Activated T-helper 1 cell treated with anti-CD3 and anti-CD28 coated beads, Interleukin-2, amount 50 U/mL, for 16 hours (primary cell): ENCODE measurements at places on chromosomes 11 and 22.

GRCh38 chr11:83037877-83038276 lies 33.8 kb downstream of the RAB30 start:
- no peak for DNase-seq

DNA sequence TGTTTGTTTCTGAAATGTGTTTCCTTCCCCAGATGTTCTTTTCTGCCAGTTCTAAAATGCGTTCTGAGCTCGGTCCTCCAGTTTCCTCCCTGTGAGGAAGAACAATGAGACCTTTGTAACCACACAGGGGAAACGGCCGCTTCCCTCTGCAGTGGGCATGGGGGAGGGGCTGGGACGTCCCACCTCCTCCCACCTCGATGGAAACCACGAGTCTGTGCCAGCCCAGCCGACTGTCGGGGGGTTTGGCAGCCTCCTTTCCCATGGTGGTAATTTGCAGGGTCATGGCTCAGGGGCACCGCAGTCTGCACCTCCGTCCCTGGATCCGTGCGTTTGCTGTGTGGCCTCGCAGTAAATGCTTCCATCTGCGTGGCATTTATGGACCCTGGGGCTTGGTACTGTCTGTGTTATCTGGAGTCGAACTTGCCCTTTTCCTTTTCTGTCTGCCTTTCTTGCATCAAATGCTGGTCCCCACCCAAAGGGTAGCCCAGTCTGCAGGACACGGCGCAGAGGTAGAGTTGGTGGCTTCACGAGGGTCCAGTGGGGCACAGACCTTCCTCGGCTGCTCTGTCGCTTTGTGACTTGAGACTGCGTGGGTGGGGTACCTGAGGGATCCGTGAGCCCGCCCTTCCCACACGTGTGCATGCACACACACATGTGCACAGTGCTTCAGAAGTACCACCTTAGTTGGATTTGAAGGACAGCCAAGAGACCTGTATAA lies 16.1 kb downstream of the LRP5 start:
- DNase-seq: no peak

DNA sequence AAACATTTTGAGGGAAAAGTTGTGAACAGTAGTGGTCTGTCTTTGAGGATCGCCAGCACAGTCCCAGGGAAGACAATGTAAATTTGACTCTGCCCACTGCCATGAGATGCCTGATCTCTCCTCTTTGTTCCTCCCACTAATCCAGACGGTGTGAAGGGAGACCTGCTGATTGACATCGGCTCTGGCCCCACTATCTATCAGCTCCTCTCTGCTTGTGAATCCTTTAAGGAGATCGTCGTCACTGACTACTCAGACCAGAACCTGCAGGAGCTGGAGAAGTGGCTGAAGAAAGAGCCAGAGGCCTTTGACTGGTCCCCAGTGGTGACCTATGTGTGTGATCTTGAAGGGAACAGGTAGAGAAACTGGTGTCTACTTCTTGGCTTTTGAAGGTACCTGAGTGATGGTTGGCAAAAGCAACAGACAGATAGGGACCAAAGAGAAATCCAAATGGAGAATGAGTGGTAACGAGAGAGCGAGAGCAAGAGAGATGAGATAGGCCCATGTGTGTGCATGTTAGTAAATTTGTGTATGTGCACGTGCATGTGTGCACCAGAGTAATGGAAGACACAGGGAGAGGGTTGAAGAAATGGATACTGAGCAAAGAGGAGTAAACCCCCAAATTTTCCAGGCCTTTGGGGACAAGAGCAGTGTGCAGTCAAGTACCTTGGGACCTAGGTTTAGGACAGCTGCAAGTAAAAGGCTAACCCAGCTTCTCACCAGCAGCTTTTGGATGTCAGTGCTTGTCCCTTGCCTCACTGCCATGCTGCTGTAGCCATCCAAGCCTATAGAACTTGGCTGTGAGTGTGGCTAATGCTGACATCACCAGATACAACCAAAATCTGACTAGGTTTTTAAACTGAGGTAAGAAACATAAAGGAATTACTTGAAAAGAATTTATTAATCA lies 1.9 kb downstream of the NNMT start:
- DNase-seq: no peak

GRCh38 chr11:65712633-65713076 lies 603 bp downstream of the KAT5 start:
- no peak for DNase-seq

DNA sequence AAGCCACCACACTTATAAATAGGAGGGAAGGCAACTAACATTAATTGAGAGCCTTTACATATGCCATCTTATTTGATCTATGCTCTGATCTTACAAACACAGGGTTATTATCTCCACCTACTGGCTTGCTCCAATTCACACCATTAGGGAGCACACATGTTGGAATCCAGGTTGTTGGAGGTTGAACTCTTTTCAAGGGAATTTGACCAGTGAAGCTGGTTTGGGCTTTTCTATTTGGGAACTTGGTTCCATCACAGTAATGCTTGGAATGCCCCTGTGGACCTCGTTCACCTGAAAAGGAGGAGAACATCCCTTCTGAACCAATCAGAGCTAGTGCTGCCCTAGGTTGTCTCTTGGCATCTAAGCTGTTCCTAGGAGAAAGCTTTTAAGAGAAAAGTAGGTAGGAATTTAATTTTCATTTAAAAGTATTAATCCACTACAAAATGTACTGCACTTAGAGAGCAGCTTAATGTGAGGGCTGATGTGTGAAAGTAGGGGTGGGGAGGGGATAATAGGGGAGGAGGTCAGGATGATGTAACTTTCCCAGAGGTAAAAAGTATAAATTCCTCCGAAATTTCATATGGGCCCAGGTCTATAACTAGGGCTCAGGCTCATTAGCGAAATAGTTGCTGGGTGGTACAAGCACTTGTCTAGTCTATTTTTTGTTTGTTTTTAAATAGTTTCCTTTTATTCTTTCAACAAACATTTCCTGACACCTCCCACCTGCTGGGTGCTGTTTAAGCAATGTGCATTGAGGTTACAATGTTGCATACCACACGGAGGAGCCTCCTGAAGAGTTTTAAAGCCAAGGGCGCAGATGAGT lies 7.6 kb upstream of the MICAL2 start:
- no peak for DNase-seq

DNA sequence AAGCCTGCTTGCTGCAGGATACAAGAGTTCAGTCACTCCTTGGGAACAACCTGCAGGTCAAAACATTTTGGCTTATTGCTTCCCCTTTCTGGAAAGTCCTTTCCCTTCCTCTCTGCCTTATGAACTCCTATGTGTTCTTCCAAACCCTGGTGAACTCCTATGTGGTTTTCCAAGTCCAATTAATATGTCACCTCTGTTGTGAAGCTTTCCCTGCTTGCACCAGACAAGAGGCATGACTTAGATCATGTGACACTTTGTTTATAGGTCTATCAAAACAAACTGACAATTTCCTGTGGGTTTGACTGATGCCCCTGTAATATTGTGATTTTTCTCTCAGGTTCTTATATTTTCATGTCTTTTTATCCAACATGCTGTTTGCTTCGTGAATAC lies 64.2 kb downstream of the ENDOD1 start:
- DNase-seq: no peak

DNA sequence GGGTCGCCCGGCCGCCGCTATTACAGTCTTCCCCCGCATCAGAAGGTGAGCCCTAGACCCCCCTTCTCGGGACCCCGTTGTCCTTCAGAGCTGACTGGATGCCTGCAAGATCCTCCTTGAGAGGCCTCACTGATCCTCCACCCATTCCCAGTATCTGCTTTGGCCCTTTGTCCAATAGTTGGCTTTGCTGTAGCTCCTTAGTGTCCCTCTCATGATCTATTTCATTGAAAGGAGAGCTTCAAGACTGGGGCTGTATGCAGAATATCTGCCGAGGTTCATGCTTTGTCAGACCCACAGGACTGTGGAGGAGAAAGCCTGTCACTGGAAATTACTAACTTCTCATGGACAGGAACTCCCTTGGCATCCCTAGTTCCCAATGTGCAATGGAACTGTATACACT lies 499 bp downstream of the DLAT start:
- no peak for DNase-seq
